IPS DF 19.7 (cell line): ENCODE measurements at places on chromosomes 6 and 20.

GRCh38 chr6:18021166-18021850 is 33.9 kb upstream of the KIF13A start:
- no peak for DNase-seq

GRCh38 chr6:64146876-64147275 is 511.3 kb downstream of the PHF3 start:
- DNase-seq, result no peak

GRCh38 chr6:41630946-41631345 is 7.3 kb upstream of the MDFI start:
- DNase-seq, result no peak

GRCh38 chr6:152188011-152188410 is 380.5 kb downstream of the ESR1 start:
- no peak for DNase-seq

DNA sequence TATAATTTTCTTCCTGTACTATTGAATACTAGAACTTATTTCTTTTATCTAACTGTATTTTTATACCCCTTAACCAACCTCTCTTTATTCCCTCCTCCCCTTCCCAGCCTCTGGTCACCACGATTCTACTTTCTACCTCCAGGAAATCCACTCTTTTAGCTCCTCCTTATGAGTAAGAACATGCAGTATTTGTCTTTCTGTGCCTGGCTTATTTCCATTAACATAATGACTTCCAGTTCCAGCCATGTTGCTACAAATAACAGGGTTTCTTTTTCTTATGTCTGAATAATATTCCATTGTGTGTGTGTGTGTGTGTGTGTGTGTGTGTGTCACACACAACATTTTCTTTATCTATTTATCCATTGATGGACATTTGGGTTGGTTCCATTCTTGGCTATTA is 152.3 kb upstream of the OLIG3 start:
- no peak for DNase-seq

DNA sequence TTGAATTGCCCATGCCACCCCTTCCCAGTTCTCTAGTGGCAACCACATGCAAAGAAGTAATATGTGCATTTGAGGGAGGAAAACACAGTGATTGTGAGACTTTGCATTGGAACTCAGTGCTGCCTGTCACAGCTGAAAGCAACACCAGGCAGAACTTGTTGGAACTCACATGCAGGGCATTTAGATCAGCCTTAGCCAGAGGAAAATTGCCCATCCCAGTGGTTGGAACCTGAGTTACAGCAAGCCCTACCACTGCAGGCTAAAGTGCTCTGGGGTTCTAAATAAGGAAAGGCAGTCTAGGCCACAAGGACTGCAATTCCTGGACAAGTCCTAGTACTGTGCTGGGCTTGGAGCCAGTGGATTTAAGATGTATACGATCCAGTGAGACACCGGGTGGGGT is 245.3 kb upstream of the UFL1 start:
- DNase-seq, result no peak

DNA sequence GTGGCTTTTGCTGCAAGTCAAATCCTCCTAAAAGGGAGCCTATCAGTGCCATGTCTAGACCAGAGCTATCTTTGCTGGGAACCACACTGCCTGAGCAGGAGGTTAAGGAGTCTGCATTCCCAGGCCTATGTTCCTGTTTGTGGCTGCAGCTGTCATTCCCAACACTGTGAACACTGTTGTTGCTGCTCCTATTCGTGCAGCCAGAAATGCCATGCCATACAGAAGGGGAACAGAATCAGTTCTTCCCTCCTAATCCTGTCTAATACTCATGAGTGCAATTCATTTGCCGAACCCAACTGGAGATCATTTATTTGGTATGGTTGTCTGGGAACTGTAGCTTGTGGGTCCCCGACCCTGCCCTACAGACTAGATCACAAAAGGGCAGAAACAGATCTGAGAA is 406.5 kb upstream of the GJE1 start:
- DNase-seq, result no peak

GRCh38 chr6:40350747-40351217 is 236.4 kb downstream of the LRFN2 start:
- no peak for DNase-seq

DNA sequence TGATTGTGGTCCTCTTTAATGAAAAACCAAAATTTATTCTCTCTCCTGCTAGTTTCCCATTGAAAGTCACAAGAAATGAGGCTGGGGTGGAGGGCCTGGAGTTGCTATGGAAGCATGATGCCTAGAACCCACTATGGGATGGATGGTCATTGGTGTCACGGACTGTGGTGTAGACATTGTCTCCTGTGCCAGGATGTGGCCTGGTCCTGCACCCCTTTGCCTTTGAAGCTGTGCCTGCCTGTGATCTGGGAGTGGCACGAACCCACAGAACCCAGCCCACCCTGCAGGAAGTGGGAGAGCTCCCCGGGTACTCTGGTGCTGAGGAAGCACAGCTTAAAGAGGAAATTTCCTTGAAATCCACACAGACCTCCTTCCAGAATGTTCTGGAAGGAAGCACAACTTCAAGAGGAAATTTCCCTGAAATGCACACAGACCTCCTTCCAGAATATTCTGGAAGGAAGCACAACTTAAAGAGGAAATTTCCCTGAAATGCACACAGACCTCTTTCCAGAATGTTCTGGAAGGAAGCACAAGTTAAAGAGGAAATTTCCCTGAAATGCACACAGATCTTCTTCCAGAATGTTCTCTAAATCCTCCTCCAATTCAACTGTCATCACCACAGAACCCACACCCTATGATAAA is 105.6 kb downstream of the CDH26 start:
- DNase-seq, result no peak

DNA sequence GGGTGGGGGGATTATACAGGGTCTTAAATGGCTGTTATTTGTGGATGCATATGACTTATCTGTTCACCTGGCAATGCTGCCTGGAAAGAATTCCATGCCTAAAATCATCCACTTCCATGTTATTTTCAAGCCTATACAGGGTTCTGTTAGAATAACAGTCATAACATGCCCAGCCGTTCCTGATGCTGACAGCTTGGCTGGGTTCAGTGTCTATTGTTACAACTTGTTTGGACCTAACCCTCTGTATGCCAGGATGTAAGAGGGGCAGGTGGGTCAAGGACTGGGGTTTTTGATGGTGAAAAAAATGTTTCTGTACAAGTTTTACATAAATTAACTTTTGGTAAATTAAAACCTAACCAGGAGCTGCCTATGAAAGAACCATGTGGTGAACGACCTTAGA is 79.8 kb downstream of the GINS1 start:
- DNase-seq, result no peak

- DNase-seq, result no peak
These were observed 208.0 kb upstream of the PRND start for GRCh38 chr20:4513720-4514119.

- no peak for DNase-seq
These were observed 77.5 kb downstream of the C6orf118 start for GRCh38 chr6:165231581-165232561.
